ENCODE measurements at places on chromosomes 11 and 22.

- no peak for DNase-seq
Observed at GRCh38 chr22:44344407-44344806, 31.7 kb upstream of the SHISAL1 start.

DNA sequence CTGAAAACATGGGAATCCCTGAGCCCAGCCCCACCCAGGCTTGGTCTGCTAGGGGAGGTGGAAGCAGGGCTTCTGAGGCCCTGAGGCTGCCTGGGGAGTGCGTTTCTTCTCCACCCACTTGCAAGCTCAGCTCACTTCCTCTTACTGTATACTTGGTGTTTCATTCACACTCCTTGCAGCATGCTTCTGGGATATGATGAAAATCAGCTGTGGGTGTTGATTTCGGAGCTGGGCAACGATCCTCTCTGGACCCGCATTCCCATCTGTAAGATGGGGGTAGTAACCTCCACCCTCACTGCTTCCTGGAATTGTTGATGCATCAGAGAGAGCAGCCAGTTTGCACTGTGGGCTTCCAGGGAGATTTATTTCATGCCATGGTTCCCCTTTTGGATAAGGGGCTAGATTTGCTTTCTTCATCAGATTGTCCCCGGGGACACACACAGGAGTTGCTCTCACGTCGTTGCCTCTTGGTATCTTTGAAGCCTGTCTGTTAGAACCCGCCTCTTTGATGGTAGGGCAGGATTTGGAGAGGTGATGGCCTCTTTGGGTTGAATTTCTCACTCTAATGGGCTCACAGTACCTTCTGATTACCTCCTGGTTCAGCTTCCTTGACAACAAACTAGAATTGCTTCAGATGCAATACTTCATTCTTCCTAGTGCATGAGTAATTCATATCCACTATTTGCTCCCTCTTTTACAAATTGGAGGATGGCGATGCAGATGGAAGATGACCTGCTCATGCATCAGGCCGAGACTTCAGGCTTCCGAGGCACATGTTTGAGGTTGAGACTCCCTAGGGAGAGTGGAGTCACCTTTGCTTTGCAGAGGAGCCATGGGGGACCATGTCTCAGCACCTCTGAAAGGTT, 40.4 kb downstream of the BCR start:
- no peak for DNase-seq

- no peak for DNase-seq
Observed at GRCh38 chr22:23060612-23061400, 9.5 kb upstream of the GNAZ start.

GRCh38 chr11:110883256-110883655, 171.0 kb upstream of the ARHGAP20 start:
- DNase-seq: no peak

GRCh38 chr11:57287884-57288283, 36.9 kb downstream of the TNKS1BP1 start:
- DNase-seq: no peak

DNA sequence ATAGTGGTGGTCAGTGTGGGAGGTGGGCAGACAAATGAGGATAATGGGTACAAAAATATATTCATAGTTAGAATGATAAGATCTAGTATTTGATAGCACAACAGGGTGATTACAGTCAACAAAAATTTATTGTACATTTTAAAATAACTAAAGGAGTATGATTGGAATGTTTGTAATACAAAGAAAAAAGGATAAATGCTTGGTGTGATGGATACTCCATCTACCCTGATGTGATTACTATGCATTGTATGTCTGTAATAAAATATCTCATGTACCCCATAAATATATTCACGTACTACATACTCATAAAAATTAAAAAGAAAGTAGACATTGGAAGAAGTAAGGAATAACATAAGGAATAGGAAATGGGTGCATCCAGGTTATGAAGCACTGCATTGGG, 15.4 kb downstream of the RRP8 start:
- DNase-seq: no peak

DNA sequence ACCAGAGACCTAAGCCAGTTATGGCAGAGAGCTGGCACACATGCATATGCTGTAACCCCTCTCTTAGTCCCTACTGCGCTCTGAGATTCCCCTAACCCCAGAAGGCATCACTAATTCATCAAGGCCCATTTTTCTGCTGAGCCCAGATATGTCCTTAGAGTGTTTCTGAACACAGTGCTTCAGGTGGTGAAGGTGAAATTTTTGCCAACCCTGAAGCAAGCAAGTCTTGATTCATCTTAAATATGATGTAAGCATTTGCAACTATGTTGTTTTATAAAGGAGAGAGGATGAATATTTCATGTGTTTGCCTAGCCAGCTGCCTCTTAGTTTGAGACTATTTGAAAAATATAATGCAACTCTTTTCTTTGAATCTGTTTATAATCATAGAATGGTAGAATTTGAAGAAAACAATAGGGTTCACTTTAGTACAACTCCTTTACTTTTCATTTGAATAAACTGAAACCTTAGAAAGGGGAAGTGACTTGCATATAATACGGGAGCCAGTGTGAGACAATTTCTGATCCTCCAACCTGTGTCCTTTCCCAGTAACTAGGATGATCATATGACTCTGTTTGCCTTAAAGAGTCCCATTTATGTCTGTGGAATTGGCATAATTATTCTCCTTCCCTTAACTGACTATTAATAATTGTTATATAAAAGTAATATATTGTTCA, 194.3 kb upstream of the MTNR1B start:
- DNase-seq: no peak

All from stimulated activated CD8-positive, alpha-beta memory T cell treated with anti-CD3 and anti-CD28 coated beads, Interleukin-12 subunit alpha, Interleukin-12 subunit beta, amount 100 ng/mL, for 4 hours (primary cell).